Osteoblast (primary cell): ENCODE measurements at places on chromosomes 6 and 20.

DNA sequence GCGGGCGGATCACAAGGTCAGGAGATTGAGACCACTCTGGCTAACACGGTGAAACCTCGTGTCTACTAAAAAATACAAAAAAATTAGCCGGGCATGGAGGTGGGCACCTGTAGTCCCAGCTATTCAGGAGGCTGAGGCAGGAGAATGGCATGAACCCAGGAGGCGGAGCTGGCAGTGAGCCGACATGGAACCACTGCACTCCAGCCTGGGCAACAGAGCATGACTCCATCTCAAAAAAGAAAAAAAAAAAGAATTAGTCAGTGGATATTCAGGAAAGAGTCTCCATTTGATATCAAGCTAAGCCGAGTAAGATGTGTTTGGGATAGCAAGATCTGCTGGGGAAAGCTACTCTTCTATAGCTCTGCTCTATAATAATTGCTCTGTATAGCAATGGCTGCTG, 41.0 kb downstream of the MOCS1 start:
- DNase-seq = no peak

GRCh38 chr6:37051138-37052026, 45.9 kb downstream of the FGD2 start:
- DNase-seq = peak; percentile 99

GRCh38 chr20:2338411-2339066, 42.2 kb upstream of the TGM6 start:
- DNase-seq = peak; percentile 13

GRCh38 chr6:74409447-74409846, 713.4 kb downstream of the CD109 start:
- DNase-seq = no peak

DNA sequence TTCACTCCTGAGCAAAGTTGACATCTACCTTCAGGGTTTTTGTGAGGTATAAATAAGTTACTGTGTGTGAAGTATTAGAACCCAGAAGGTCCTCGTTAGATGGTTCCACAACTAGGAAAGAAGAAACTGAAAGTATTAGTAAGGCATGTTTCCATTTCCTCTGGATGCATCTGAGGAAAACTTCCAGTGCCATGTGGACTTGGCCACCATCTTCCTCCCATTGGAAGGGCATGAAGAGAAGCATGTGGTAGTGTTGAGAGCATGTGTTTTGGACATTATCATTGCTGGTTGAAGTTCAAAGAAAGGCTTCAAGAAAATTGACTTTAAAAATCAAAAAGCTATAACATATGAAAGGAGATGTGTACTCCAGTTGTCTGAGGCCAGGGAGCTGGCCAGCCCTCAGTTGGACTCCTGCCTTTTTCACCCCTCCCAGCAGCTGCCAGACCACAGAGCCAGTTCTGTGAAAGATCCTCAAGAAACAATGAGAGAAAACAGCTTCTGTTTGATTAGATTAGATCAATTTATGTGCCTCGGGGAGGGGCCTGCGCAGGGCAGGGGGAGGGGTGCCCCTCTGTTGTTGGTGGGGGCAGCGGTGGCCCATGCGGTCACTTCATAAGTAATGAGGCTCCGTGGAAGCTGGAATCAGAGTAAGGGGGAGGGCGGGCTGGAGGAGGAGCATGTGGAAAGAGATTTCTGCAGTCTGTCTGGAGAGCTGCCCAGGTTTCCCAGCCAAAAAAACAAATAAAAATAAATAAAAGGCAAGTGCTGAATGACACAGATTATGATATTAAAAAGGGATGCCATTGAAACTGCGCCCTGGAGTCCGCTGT, 154.0 kb downstream of the JARID2 start:
- peak; percentile 88 for DNase-seq
